ENCODE measurements at places on chromosomes 2 and 18.

DNA sequence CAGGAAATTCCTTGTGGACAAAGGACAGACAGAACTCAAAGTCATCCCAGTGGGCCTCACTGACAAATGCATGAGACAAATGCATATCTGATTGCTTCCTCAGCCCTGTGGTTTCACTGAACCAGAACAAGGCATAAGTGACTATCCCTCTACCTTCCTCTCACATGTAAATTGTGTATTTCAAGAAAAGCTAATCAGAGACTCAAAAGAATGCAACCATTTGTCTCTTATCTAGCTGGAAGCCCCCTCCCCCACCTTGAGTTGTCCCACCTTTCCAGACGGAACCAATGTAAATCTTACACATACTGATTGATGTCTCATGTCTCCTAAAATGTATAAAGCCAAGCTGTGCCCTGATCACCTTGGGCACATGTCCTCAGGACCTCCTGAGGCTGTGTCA is 102.0 kb upstream of the TMEM200C start:
- no peak for DNase-seq

- no peak for DNase-seq
Observed at GRCh38 chr2:142502402-142502801, 371.6 kb upstream of the LRP1B start.

DNA sequence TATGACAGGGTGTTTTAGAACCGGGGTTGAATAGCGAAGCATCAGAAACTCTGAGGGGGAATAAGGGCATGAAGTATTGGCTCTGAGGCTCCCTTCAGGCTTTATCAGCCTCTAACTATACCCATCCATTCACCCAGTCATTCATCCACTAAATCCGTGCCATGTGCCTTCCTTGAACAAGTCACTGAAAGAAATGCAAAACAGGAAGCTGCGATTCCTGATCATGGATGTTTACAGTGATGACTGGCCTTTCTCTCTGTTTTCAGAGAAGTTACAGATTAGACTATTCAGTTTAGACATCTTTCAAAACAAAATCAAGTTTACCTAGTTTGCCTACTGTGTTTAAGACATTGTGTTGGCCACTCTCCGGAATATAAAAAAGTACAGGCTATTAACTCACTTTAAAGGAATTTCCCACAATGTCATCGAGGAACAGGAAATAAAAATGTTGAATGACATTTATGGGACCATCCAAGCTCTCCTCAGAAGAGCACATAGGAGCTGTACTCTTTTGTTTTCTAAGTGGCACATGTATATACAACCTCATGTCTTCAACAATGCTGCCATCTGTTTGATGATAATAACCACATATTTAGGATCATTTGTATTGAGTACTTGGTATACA is 43.8 kb upstream of the SLC14A1 start:
- DNase-seq, result no peak

DNA sequence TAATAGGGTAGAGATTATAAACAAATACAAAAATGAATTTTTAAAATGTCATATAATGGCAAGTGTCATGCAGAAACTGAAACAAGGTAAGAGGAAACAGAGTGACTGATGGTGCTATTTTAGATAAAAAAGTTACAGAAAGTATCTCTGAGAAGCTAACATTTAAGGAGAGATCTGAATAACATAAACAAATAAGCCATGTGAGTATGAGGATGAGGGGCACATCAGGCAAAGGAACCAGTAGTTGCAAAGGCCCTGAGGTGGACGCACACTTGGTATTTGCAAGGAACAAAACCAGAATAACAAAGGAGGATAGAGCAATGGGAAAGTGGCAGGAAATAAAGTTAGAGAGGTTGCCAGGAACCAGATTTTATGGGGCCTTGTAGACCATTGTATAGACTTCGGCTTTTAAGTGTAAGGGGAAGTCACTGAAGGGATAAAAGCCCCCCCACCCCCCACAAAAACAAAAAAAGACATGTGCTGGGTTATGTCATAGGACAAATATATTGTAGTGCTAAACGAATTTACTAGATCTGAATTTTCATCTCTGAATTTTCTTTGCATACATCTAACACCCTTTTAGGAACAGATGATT is 159.2 kb downstream of the DTNB start:
- DNase-seq, result no peak

DNA sequence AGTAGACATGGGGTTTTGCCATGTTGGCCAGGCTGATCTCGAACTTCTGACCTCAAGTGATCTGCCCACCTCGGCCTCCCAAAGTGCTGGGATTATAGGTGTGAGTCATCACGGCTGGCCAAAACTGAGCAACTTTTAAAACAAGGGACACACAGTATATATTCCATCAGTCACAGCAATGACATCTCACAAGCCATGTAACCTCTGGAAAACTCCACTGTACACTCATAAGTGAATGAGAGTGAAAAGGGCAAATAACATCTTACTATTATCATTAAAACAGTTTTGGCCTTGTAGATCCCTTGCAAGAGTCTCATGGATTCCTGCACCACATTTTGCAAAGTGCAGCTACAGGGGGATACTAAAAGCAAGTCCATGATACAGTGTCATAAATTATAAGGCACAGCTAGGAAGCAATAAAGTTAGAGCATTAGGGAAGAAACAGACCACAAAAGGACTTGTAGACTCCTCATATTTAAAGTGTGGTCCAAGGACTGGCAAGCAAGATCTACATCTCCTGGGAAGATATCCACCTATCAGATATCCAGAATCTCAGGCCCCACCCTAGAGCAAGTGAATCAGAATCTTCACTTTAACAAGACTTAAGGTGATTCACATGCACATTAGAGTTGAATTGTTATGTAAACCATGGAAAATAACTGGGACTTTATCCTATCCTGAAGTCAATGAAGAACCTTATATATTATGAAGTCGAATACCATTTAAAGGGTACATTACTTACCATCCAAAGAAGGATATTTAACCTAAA is 5.7 kb downstream of the SMC6 start:
- DNase-seq, result no peak

Data from T-helper 17 cell (primary cell).